ENCODE measurements at places on chromosomes 7 and 10.

- no peak for DNase-seq
Observed at GRCh38 chr10:132679217-132679595, 106.7 kb downstream of the NKX6-2 start.

GRCh38 chr7:35816514-35816913 lies 15.7 kb downstream of the SEPTIN7 start:
- no peak for DNase-seq

DNA sequence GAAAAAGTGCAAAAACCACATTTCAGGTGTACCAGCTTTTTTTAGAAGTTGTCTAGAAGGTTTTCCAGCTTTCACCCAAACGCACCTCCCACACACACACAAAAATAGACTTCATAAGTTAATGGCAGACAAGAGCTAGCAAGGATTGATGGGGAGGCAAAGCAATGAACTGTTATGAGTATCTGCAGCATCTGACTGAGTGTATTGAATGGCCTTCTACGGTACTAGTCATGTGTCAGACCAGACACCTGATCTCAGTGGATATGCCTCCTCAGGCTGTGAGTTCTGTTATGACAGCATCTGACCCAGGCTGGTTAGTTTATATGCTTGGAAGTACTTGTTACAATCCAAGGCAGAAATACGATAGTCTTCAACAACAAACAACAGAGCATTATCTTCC lies 406.1 kb upstream of the AUTS2 start:
- no peak for DNase-seq

DNA sequence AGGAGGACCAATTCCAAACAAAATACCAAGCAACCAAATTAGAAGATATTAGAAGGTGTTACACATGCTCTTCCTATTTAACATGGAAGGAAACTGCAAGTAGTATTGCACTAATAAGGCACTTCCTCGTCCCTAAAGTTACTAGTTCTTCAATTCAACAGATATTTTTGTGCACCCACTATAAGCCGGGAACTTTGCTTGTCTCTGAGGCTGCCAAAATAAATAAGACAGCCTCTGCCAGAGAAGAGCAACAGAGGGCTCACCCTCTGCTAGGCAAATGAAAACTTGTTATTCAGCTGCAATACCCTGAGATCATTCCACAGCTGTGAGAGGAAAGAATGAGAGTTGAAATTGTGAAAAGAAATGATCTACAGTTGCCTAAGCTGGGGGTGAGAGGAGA lies 37.4 kb upstream of the GSAP start:
- DNase-seq, result no peak

- DNase-seq, result peak; percentile 93
Observed at GRCh38 chr10:60778214-60778970, at the start of gene CDK1. CDK1 (plus strand) TSS chr10:60778478; CDS start chr10:60780166, 1,688 bp downstream.

- DNase-seq, result no peak
Observed at GRCh38 chr10:113709221-113709838, 29.6 kb downstream of the CASP7 start.

DNA sequence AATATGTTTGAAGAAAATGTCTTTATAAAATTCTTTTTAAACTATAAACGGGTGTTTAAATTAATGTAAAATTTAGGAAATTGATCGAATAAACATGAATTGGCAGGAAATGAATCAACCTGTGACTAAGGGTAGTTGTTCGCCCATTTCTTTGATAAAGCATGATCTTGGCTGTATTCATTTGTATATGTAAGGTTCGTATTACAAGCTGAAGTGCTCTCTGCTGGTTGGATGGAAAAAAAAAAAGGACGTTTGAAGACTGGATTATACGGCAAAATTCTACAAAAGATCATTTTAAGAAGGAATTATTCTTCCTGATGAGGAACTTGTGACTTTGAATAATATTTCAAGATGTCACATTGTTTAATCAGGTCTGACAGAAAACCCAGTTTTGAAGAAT lies 185.4 kb upstream of the ANK3 start:
- no peak for DNase-seq

GRCh38 chr7:768881-769504 lies 41.9 kb upstream of the PRKAR1B start:
- DNase-seq, result no peak

DNA sequence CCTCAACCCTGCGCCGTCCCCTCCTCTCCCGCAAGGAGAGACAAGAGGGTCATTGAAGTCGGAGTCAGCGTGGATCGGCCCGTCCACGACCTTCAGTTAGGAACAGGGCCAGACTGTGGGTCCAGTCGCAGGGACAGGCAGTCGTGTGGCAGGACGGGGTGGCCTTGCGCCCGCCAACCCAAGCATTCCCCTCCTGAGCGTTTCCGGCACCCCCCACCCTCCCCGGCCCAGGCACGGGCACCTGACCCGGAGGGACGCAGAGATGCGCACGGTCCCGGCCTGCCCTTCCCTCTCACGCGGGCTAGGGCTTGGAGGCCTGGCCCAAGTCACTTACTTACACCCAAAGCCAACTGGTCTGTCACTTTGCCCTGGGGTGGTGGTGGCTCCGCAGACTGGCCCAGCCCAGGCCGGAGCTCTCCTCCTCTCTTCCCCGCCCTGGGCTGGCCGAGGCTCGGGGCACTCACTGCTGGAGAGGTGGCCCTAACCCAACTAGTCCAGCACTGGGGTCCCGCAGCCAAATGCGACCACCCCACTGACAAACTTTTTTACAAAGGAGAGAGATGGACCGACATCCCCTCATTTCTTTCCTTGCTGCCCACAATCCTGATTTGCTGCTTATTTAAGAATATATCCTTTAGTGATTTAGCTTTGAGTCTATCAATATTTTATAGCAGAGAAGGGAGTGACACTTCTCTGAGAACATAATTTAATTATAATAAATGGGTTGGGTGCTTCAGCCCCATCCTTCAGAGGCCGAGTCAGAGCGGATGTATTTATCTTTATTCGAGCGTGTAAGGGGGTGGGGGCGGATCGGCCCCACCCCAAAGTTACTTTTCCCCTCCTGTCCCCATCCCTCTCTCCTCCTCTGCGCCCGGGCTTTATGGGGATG lies 1.2 kb upstream of the UNCX start:
- no peak for DNase-seq

DNA sequence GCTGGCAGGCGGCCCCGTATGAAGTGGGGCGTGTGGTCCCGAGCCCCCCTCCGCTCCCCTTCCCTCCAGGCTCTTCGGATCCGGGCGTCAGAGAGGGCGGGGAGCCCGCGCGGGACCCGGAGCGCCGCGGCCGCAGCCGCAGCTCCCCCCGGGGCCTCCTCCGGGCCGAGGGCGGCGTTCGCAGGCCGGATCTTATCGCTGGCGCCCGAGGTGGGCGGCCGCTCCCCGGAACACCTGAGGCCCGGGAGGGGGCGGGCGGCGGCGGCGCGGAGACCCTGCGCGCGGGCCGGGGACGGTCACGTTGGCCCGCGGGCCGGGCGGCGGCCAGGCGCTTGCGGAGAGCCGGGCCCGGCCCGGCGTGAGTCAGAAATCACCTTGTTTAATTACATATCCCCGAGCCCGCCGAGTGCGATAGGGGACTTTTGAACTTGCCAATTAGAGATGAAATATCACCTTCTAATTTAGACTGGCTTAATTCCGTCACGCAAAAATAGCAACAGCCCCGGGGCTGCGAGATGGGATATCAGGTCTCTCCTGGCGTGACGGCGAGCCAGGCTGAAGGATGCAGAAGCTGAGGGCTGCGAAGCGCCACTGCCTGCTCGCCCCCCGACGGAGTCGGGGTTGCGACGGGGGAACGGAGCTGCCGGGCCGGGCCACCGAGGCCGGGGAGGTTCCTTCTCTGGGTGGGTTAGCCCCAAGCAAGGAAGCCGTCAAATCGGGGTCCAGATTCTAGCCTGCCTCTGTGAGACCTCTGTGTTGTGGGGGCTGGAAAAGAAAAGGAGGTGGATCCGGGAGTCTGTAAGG lies 43.4 kb downstream of the LDB3 start:
- DNase-seq, result no peak

- DNase-seq, result peak; percentile 17
Observed at GRCh38 chr7:35985126-35985754, 167.8 kb upstream of the EEPD1 start.

DNA sequence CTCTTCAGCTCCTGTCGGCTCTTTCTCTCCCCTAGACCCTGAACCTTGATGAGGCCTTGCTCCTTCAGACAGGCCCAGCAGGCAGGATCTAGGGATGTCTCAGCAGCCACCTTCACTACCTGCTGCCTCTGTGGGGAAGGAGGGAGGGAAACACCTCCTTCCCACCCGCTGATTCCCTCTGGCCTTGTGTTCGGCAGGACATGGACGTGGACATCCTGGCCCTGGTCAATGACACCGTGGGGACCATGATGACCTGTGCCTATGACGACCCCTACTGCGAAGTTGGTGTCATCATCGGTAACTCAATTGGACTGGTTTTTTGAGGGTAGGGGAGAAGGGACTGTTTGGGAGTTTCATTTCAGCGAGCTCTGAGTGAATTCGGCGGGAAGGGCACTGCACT lies 20.3 kb downstream of the HKDC1 start:
- no peak for DNase-seq

DNA sequence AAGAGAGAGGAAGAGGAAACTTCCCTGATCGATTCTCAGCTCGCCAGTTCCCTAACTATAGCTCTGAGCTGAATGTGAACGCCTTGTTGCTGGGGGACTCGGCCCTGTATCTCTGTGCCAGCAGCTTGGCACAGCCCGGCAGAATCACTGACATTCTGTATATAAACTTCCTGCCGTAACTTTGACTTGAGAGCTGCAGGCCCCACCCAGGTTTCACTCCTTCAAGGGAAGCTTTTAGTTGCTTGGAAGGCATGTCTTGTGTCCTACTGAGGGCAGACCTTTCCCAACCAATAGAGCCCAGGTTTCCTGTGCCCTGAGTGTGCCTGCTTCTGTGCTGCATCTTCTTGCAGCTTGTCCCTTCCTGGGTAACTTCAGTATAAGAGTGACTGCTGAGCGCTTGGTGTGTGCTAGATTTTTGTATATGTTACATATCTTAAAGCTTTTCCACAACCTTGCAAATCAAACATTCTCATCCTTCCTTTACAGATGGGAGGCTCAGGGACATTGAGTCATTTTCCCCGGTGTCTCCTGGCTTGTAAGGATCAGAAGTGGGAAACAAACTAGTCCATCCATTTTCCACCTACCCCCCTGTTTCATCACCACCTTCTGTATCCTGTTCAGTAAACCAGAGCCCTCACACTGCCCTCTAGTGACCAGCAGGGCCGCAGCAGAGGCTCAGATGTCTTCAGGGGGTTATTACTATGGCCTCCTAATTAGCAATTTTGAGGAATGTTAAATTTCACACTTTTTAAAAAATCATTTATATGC lies 225.2 kb upstream of the PRSS58 start:
- DNase-seq, result no peak

DNA sequence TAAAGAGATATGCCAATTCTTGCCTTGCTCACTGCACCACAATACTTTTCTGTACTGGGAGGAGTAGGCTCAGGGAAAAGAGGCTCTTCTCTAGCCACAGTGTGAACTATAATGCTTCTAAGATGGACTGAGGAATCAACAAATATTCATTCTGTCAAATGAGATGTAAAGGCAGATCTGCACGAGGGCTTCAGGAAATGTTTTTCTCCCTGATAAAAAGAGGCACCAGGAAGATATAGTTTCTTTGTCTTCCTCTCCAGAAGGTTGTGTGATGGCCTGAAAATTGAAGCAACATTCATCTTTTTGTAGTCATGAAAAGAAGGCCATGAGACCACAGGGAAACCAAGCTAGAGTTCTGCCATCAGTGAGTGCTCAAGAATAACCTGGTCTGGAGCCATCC lies 79.1 kb upstream of the NME8 start:
- DNase-seq, result no peak

DNA sequence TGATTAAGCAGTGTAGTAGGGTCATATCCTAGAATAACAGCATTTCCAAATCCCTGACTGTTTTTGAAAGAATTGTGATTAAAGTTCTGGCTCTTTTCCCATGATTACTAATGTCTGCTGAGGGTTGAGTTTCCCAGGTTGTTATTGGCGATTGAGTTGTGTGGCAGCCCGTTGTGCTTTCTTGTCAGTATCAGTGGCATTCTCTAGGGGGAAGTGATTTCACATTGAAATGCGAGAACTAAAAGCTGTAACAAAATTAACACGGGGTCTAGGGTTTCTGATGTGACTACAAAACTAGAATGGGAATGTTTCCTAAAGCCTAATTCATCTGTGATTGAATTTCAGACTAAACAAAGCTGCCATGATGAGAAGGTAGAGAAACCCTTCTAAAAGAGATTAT lies 349.4 kb downstream of the EXOC4 start:
- DNase-seq, result no peak

DNA sequence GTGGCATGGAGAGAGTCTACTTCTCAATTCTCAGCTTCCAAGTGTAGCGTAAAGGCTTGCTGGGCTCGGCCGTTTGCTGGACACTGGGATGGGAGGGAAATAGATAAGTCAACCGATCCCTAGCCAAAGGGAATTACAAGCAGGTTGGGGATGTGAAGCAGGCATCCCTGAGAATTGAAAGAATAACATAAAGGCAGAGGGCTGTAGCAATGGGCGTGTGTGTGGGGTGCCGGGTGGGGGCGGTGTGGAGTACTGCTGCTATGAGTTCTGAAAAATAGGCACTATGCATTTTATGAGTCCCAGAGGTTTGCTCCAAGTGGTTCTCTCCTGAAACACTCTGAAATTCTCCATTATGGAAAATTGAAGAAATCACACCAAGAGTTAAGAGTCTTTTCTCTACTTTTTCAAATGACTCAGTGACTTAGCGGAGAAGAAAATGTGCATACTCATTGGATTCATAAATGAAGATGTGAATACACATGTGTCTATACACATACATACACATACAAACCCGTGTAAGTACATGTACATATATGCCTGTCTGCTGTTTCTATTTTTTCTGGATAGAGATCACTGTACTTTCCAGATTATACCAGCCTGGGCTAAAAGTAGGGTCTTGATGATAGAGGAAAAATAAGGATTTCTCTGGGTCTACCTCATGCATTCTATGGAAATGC lies 65.4 kb downstream of the ADRA2A start:
- DNase-seq, result no peak

DNA sequence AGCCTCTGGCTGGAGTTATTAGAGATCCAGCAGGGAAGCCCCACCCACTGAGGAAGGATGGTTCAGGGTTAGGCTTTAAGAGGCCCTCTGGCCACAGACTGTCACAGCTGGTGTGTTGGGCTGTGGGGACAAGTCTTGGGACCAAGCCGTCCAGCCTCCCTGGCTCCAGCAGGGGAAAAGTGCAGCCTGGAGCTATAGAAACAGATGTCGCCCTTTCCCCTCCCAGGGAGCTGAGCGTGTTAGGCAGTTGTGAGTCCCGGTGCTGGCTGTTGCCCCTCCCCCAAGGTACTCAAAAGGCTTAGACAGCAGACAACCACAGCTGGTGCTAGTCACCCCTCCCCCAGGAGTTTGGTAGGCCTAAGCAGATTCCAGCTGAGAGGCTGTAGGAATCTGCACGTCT lies 143.4 kb downstream of the TMEM168 start:
- peak; percentile 47 for DNase-seq

GRCh38 chr10:1050554-1050953 lies 1.6 kb upstream of the IDI1 start:
- no peak for DNase-seq

DNA sequence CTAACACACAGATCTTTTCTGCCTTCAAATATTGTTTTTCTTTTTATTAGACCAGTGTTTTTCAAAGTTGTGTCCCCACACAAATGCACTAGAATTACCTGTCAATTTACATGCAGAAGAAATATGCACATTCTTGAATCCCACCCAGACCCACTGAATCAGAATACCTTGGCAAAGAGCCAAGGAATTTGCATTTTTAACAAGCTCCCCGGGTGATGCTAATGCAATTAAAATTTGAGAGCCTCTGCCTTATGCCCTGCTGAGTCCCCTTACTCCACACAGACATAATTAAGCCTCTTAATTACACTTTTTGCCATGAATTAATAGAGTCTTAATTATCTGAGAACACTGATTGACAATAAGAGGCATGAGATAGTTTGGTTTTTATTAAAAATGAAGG lies 201.2 kb upstream of the GRB10 start:
- no peak for DNase-seq

Data from iPS DF 19.7 (cell line).